ENCODE measurements at places on chromosomes 2 and 18.

GRCh38 chr2:239256350-239256743 is 144.5 kb downstream of the HDAC4 start:
- no peak for DNase-seq

GRCh38 chr2:202172439-202173211 is 65.8 kb downstream of the SUMO1 start:
- no peak for DNase-seq

- DNase-seq: no peak
Observed at GRCh38 chr2:105188343-105188742, 53.2 kb upstream of the GPR45 start.

- DNase-seq: no peak
Observed at GRCh38 chr2:33033606-33034081, 86.9 kb downstream of the LTBP1 start.

- no peak for DNase-seq
Observed at GRCh38 chr2:241692448-241692847, 5.8 kb upstream of the DTYMK start.
